ENCODE measurements at places on chromosomes 4 and X.

DNA sequence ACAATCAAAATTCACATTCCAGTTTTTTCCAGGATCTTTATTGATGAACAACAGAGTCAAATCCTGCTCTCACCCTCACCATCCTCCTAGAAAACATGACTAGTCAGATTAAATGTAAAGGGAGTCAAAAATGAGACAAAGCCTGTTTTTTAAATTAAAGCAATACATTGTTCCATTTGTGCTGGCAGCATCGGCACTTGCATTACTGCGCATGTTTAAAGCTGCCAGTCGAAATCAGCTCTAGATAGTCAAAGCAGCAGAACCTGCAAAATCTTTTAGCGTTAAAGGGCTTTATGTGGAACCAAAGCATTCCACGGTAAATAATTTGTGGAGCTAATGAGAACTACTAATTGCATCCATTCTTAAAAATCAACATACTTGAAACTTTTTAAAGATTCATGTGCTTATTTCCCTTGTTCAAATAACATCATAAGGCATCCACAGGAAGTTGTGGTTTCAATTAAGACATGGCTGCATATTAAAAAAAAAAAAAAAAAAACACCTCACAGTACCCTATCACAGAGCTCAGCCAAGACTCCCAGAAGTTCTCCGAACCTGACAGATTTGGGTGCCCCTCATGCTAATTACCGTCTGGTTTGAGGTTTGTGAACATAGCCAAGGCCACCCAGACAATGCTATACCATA is 82.2 kb downstream of the SH3KBP1 start:
- DNase-seq = no peak

DNA sequence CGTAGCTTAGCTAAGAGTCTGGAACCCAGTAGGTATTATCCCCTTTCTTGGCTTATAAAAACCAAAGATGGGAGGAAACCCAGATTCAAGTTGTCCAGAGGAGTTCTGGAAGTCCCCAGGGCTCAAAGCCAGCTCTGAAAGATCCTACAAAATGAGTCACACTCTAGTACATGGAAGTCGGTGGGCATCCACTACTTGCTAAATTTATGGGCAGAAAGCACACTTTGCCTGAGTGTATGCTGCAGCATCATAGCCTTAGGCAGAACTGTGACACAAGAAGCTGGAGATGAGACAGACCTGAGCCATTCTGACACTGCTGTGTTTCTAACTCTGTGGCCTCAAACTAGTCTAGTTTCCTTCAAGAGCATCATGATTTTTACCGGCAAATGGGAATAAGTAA is 429.3 kb downstream of the AFF2 start:
- DNase-seq = no peak

GRCh38 chr4:102579794-102580462 is 78.8 kb downstream of the NFKB1 start:
- no peak for DNase-seq

GRCh38 chr4:87543835-87544461 is 14.8 kb upstream of the SPARCL1 start:
- peak; percentile 61 for DNase-seq

GRCh38 chr4:153362184-153362583 is 17.7 kb downstream of the MND1 start:
- no peak for DNase-seq
